ENCODE measurements at places on chromosomes 5 and 9.

GRCh38 chr5:107672211-107673038, 1.7 kb upstream of the EFNA5 start:
- DNase-seq = peak; percentile 99

GRCh38 chr5:53488195-53488722, 7.8 kb downstream of the FST start:
- no peak for DNase-seq

DNA sequence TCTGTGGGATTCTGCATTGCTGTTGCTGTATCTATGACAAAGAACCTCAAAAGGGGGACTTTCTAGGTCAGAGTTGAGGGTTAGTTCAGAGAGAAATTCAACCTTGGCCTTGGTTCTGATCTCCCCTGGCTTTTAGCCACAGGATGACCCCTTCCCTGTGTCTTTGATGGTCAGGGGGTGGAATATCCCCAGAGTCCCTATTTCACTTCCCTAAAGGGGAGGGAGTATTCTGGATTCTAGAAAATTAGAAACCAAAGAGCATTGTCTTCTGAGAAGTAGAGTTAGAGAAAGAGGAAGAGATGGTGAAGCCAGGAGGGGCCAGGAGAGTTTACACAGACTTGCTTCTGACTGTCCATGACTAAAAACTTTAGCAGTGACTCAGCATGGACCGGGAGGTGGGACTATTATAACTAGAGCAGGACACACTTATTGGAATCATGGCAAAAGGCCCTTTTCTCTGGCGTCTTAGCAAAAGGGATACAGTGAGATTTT, 56.2 kb upstream of the LPAR1 start:
- peak; percentile 80 for DNase-seq

DNA sequence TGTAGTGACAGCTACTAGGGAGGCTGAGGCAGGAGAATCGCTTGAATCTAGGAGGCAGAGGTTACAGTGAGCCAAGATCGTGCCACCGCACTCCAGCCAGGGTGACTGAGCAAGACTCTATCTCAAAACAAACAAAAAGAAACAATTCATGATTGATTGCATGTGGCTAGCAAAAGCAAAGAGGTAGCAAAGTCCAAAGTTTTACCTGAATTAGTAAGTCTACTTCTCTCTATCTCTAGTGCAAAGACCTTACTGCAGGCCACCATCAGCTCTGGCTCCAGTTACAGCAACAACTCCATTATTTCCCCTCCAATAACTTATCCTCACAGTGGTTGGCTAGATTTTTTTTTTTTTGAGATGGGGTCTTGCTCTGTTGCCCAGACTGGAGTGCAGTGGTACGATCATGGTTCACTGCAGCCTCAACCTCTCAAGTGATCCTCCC, 6.2 kb upstream of the SAR1B start:
- no peak for DNase-seq

GRCh38 chr5:97065475-97065874, 76.9 kb downstream of the LIX1 start:
- DNase-seq = no peak

GRCh38 chr5:33276628-33276950, 164.2 kb upstream of the TARS1 start:
- no peak for DNase-seq

DNA sequence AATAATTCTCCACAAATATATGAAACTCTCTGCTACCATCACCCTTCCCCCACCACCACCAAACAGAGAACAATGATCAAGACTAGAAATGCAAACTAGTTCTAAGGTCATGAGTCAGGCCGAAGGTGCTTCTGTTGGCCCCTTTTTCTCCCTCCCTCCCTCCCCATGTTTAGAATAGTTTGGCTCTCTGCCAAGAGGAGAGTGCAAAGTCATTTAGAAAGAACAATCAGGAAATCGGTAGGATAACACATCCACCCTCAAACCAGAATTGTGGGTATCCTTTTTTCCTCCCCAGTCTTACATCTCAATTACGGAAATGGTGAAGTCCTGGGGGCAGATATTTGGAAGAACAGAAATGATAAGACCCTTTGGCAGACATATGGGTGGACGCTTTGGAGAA, 170.1 kb downstream of the SLF1 start:
- no peak for DNase-seq

GRCh38 chr5:103624035-103624480, 61.5 kb upstream of the NUDT12 start:
- DNase-seq = peak; percentile 97

All from iris pigment epithelial cell (primary cell).